ENCODE measurements at places on chromosomes 5 and 9.

DNA sequence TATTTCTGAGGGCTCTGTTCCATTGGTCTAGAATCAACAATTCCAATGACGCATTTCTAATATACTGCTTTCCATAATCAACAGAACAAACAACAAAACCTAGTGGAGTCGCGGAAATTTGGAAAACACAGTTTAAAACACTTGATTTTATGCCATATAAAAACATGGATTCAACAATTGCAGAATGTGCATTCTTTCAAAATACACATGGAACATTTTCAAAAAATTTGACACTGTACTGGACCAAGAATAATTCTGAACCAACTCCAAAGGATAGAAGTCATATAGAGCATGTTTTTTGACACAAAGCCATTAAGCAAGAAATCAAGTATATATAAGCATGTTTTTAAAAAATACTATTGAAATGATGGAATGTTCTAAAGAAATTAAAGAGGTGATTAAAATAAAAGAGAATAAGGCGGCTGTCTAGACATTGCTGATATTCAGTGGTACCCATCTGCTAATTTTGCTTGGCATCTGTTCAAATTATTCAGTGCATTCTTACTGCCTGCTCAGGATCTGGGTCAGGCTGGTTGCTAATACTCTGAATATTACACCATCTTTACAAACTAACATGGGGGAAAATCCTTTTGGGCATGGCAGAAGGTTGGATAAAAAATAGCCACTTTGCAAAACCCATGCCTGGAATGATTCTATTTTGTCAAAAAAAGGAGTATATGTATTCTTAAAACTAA is 221.3 kb downstream of the NPR3 start:
- DNase-seq: no peak

GRCh38 chr5:98994611-98995010 is 65.8 kb upstream of the CHD1 start:
- no peak for DNase-seq

DNA sequence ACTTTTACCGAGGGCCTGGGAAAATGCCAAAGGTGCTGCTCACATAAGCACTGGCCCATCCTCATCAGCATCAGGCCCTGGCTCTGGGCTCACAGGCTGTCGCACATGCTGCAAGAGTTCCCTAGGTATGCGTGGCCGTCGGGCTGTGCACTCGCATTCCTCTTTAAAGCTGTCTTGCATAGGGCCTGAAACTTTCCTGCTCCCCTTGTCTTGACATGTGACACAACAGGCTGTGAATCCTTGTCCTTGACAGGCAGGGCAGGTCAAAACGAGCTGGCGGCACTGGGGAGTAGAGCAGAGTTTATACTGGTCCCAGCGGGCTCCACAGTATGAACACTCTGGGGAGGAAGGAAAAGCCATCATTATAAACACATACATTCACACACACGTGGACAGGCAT is 30.7 kb downstream of the TSTD2 start:
- no peak for DNase-seq

- DNase-seq: no peak
Observed at GRCh38 chr5:1112596-1113331, 901 bp upstream of the SLC12A7 start.

- DNase-seq: no peak
Observed at GRCh38 chr9:22415941-22416691, 30.5 kb upstream of the DMRTA1 start.

GRCh38 chr5:67031692-67032091 is 164.9 kb downstream of the CD180 start:
- DNase-seq: no peak

DNA sequence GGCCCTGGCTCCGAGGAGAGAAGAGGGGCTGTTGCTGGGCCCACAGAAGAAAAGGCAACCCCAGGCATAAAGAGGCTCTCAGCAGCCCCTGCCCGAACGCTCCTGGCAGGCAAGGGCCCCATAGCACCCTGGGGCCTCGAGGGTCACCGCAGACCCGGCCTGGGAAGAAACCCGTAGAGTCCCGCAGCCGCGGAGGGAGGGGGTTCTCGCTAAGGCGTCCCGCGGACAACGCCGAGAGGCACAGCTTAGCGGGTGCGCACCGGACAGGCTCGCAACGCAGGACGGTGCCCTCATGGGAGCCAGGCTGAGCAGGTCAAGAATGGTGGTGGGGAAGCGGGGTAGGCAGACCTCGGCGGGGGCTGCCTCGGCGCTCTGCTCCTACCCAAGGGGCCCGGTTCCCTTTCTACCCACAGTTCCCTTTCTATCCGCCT is 6.7 kb downstream of the PITX1 start:
- DNase-seq: no peak

DNA sequence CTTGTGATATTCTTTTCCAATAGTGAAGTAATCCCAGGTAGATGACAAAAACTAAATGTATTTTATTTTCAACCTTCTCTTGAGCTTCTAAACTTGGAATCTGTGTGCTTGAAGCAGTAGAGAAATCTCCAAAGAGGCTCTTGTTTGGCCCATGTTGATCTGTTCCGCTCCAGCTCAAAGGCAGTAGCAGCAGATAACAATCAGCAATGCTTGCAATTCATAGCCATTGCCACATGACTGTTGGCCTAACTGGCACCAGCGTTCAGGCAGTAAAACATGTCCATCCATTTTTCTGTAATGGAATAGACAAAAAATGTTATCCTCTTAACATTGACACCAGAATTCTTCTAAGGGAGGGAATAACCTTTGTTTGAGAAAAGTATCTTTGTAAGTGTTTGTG is 270.7 kb upstream of the MSX2 start:
- DNase-seq: no peak

GRCh38 chr5:60505373-60506171 is 194.4 kb downstream of the DEPDC1B start:
- DNase-seq: no peak

- DNase-seq: peak; percentile 96
Observed at GRCh38 chr9:137254624-137255447, at the start of gene NELFB. TSS of gene NELFB (plus strand) at chr9:137255327.

DNA sequence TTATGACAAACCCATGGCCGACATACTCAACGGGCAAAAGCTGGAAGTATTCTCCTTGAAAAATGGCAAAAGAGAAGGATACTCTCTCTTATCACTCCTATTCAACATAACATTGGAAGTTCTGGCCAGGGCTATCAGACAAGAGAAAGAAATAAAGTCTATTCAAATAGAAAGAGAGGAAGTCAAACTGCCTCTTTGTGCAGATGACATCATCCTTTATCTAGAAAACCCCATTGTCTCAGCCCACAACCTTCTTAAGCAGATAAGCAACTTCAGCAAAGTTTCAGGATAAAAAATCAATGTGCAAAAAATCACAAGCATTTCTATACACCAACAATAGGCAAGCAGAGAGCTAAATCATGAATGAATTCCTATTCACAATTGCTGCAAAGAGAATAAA is 1799.9 kb upstream of the ACO1 start:
- DNase-seq: no peak

- no peak for DNase-seq
Observed at GRCh38 chr5:94691949-94692348, 73.5 kb downstream of the SLF1 start.

GRCh38 chr9:137136881-137137607 is 1.9 kb upstream of the GRIN1 start:
- no peak for DNase-seq

GRCh38 chr9:69980591-69980990 is 63.1 kb upstream of the MAMDC2 start:
- no peak for DNase-seq

DNA sequence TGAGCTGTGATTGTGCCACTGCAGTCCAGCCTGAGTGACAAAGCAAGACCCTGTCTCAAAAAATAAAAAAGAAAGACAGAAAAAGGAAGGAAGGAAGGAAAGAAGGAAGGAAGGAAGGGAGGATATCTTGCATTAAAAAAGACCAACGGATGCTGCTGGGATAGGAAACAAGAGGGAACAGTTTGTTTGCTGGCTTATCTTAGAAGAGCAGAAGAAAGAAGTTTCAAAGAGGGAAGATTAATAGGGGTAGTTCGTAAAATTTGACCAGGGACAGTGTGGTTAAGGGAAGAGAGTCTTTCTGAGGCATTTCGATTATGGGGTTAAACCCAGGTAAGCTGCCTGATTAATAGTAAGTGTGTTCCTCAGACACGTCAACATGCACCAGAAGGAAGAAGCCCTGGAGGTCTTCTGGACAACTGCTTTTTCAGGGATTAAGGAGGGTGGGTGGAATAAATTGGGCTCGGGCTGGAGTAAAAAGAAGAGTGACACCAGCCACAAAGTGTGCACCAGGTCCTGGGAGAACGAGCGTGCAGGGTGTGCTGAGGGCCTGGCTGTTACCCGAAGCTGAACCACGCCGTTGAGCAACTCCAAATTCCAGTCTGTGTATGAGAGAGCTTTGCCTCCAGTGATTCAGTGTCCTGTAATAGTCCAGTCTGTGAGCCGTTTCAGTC is 24.8 kb downstream of the FYB1 start:
- DNase-seq: no peak

DNA sequence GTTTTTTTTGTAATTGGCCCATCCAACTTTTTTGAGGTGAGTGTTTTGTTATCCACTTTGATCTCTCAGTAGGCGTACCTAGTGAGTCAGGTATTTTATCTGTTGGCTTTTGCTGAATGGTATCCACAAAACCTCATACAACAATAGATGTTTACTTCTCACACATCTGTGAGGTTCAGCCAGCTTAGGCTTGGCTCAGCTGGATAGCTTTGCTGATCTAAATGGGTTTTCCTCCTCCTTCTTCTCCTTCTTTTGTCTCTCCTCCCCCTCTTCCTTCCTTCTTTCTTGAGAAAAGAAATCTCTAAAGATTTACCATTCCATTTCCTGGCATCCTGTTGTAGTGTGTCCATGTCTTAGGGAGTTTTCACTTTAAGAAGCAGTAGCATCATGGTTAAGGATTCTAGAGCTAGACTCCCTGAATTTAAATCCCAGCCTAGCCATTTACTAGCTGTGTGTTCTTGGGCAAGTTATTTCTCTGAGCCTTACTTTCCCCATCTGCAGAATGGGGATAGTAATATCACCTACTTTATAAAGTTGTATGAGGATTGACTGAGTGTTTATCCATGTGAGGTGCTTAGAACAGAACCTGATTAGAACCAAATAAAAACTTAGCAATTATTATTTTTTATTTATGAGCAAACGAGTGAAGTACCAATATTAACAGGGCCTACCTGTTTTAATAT is 126.3 kb downstream of the ARHGAP26 start:
- no peak for DNase-seq

- no peak for DNase-seq
Observed at GRCh38 chr5:172299916-172300439, 16.4 kb upstream of the UBTD2 start.

DNA sequence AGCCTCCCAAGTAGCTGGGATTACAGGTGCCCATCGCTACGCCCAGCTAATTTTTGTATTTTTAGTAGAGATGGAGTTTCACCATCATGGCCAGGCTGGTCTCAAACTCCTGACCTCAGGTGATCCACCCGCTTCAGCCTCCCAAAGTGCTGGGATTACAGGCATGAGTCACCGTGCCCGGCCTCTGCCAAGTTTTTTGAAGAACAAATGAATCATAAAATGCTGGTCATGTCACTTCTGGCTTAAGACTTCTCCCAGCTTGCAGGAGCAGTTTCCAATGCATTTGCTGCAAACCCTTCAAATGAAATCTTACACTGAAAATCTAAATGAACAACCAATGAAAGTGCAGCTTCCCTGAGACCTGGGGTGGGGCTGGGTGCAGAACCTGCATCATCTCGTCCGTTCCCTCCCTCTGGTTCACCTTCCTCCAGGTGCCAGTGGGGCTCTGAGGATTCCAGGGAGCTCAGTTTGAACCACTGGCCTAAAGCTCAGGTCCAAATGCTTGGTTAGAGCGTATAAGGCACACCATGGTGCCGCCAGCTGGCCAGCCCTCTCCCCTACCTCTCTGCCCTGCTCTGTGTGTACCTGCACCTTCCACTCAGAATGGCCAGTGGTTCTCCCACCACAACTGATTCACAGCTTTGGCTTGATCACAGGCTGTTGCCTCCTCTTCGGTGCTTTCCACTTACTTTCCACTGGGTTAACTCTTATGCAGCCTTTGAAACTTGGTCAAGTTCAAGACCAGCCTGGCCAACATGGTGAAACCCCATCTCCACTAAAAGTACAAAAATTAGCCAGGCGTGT is 39.8 kb upstream of the FUBP3 start:
- no peak for DNase-seq

GRCh38 chr5:6273090-6273735 is 105.1 kb downstream of the MED10 start:
- DNase-seq: no peak

- no peak for DNase-seq
Observed at GRCh38 chr9:17009071-17009470, 125.8 kb upstream of the CNTLN start.

- no peak for DNase-seq
Observed at GRCh38 chr5:102153003-102153759, 142.9 kb downstream of the SLCO4C1 start.

DNA sequence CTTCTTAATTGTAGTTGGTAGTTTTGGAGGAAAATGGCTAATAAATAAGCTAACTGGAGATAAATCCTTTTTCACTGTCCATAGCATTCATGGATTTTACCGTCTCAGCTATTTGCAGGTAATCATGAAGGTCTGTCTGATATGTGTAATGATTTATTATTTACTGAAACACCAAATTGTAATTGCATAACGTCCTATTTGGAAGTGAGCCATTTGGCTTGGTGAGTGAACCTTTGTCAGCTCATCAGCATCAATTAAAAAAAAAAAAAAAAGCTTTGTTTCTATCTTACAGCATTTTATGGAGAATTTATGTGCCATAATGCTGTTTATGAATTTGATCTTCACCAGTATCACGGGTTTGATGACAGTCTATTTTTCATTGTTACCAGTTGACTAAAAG is 20.2 kb downstream of the RECK start:
- DNase-seq: no peak

DNA sequence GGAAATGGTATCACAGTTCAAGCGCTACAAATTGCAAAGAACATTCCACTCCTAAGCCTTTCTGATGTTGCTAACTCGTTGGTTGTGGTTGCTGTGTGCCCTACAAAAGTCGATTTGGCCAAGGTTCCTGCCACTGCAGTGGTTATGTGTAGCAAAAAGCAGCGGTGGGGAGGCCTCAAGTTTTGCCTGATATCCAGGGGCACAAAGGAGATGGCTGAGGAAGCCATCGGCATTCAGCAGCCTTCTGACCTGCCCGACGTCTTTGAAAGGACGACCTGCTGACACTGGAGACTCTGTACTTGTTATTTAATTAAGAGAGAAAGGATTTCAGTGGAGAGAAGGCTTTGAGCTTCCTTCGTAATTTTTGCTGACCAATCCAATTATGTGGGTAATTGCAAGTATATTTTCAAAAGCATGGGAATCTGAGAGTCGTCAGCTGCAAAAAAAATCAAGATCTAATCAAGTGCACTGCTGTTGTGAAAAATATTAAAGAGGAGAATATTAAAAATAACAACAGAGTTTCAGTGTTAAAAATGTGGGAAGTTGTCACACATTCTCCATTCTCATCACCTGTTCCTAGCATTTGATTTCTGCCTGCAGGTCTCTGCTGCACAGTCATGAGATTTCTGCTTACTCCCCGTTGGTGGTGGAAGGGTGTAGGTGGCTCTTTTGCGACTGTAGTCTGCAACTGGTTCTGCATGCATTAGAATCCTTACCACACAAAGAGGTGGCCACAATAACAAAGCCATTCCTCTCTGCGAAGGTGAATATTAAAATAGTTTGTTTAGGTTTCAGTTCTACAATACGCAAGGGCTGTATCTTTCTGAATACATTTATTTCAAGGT is 319.2 kb downstream of the IRX2 start:
- DNase-seq: no peak

GRCh38 chr5:170533383-170533782 is 29.6 kb downstream of the KCNIP1 start:
- DNase-seq: no peak

All from stimulated activated CD4-positive, alpha-beta T cell treated with anti-CD3 and anti-CD28 coated beads, TNF-alpha, amount 100 ng/mL, for 24 hours (primary cell).